ENCODE measurements at places on chromosomes 1 and 21.

DNA sequence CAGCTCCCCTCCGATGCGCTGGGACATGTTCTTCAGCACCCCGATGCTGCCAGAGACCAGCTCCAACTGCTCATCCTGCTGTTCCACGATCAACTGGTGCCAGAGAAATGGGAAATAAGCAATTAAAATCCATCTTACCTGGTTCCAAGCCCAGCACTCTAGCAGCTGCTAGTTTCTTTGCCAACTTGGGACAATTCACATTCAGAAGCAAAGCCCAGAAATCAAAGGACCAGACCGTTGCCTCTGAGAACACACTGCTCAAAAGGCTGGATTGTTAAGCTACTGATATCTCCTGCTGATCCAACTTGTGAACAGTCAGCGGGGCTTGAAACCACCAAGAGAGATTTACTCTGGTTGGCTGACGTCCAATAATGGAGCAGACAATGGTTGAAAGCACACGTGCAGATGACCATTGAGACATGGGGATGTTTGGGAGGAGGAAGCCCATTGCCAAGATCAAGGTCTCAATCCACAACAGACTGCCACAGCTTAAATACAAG is 34.4 kb downstream of the STX6 start:
- DNase-seq: no peak

DNA sequence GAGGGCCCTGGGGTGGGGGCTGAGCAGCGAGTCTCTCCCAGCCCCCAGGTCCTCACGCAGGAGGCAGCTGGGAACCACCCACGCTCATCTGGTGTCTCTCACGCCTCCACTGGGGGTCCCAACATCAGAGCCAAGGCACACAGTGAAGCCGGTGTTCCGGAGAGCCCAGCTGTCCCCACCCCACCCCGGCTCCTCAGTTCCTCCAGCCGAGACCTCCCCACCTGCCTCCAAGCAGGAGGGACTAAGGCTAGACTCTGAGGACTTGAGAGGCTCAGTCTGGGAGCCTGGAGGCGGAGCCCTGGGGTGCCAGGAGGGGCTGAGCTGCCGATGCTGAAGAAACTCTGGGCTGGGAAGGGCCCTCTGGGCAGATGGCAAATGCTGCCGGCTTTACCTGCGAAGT is 1.6 kb upstream of the HPCA start:
- DNase-seq: no peak

DNA sequence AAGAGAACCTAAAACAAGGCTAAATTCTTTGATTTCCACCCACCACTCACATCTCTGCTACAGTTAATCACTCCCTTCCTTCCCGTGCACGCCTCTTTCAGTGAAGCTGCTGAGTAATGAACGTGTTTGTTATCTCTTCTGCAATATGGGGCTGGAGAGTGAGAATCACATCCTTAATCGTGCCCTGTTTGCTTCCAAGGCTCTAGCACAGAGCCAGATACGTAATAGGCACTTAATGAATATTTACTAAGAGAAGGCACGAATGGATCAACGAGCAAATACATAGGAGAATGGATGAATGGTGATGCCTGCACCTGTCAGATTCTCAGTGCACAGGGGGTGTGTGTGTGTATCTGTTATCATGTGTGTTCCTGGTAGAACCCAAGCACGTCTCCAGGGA is 22.1 kb upstream of the FAM43B start:
- DNase-seq: no peak

DNA sequence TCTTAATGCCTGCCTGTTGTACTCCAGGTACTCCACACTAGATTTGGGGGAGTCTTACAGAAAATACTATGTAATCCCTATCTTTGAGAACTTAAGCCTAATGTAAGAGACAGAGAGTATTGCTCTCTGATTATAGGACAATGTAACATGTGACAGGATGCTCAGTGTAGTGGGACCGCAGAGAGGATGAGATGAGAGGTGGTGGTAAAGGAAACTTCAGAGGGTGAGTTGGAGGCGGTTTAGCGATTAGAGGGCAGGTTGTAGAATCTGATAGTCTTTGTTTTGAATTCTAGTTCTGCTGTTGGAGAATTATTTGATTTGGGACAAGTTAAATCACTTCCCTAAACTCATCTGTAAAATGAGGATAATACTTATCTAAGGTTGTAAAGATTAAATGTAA is 5.4 kb downstream of the SOAT1 start:
- DNase-seq: peak; percentile 47

DNA sequence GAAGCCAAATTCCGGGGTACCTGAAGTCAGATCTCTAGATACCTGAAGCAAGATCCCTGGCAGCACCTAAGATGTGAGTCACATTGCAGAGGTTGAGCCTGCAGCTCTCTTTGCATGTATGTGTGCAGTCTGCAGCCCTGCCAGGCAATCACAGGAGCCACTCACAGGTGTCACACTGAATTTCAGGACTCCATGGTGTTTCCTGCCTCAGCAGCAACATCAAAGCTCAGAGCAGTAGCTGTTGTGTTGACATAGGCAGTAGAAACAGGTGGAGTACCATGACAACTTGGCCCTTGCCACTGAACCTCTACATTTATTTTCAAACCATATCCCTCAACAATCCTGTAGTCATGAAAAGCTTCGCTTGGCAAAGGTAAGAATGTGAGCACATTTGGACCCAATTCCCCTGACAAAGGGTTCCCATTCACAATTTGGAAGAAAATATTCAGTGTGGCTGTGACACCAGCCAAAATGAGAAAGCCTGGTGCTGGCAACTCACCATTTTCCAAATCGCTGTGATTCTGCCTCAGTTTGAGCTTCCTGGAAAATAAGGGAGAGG is 419.8 kb upstream of the NFIA start:
- no peak for DNase-seq

DNA sequence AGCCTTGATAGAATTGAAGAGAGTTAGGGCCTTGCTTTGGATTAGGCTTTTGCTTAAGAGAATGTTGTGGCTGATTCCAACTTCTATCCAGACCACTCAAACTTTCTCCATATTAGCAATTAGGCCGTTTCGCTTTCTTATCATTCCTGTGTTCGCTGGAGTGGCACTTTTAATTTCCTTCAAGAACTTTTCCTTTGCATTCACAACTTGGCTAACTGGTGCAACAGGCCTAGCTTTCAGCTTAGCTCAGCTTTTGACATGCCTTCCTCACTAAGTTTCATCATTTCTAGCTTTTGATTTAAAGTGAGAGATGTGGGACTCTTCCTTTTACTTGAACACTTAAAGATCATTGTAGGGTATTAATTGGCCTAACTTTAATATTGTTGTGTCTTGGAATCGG is 183.6 kb upstream of the L1TD1 start:
- DNase-seq: no peak

DNA sequence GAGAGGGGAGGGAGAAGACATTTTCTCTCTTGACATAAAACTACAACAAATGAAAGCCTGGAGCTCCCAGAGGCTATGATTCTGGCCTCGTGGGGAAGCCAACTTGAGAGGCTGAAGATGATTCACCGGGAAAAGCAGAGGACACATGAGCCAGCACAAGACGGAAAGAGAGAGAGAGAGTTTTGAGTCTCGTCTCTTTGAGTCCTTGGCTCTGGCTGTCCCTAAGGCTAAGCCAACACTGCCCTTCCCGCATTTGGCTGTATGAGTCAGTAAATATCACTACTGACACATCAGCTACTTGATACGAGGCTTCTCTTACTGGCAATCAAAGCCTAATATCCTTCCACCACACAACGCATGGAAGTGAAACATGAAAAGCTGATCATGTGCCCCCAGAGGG is 95.5 kb downstream of the GRIK3 start:
- DNase-seq: no peak

DNA sequence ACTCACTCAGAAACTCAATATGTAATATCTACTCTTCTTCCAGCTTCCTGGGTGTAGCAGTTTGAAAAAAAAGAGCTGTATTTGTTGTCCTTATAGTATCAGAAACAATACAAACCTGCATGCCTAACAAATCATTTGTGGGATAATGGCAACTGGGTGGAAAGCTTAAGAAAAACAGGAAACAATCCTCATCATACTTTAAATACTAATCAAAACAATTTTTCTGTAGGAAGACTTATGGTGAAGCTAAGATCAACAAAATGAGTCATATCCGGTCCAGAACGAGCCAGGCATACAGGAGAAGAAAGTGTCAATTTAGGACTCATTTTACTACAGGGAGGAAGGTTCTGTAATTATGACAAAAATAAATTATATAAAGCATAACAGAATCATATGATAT is 181.8 kb upstream of the ADGRL4 start:
- no peak for DNase-seq

GRCh38 chr1:170414989-170415709 is 116.8 kb upstream of the GORAB start:
- DNase-seq: no peak

- peak; percentile 87 for DNase-seq
Measured at GRCh38 chr1:201955009-201955728, at the start of gene TIMM17A. Gene TIMM17A, plus strand, starts transcription at chr1:201955503. Its CDS starts 24 bp downstream, at chr1:201955527.

GRCh38 chr1:156750191-156750672 is 1.2 kb downstream of the HDGF start:
- peak; percentile 43 for DNase-seq

DNA sequence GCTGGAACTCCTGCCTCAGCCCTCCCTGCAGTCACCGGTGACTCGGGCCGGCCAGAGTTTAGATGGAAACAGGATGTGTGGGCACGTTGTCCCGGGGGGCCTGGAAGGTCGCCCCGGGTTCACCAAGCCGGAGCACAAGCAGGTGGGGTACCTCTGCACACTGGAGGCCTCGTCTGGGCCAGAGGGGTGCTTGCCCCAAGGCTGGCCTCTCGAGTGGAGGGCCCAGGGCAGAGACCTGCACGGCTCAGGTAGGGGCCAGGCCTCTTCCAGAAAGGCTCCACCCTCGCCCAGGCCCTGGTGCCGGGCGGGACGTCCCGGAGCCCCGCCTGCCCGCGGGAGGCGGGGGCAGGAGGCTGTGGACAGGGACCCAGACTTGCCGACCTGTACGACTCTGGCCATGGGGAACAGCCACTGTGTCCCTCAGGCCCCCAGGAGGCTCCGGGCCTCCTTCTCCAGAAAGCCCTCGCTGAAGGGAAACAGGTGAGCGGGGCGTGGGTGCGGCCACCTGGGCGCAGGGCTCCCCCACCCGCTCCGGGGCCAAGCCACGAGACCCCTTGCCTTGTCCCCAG is at the start of gene PLEKHN1:
Gene PLEKHN1, plus strand, starts transcription at position 348 of the 569 bp plus-strand sequence. Its CDS starts 50 bp downstream, at position 398.
- peak; percentile 23 for DNase-seq
